Uterus (tissue), 4 donors: ENCODE measurements at places on chromosomes 13 and 19.

DNA sequence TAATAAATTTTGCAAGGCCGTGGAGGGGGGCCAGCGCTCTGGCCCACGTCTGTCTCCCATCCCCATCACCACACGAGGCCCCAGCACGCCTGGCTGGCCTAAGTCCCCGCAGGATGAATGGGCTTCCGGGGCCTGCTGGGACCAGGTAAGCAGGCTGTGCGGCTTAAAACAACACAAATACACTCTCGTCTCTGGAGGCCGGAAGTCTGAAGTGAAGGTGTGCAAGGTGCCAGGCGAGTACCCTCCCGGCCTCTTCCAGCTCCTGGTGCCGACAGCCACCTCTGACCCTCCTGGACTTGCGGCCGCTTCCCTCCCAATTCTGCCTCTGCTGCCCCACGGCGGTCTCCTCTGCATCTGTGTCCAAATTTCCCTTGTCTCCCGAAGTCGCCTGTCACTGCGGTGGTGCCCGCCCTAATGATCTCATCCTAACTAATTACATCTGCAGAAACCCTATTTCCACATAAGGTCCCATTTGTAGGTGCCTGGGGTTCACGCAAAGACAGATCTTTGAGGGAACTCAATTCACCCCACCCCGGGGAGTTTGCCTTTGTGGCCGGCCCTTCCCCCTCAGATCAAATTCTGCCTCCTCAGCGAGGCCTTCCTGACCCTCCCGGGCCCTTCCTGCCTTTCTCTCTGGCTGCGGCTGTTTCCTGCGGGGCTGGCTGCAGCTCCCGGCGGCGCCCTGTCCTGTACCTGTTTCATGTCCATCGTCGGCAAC is 8.1 kb upstream of the PTBP1 start:
- no peak for DNase-seq

DNA sequence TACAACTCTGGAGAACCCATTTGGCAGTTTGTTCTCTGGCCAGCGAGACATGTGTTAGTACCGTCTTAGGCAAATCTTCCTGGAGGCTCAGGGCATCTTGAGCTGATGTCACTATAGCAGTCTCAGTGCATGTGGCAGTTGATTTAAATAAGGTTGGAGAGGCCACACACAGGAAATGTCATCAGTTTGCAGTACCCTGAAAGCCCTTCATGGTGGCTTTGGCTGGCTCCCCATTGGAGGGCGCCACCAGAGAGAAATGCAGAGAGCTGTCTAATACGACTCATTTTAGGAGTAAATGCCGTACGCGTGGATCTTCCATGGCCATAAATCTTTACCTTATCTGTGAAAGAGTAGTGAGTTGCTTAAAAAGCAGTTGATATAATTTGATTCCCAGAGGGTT is 163.1 kb downstream of the STK24 start:
- no peak for DNase-seq

- DNase-seq, result no peak
These were observed 91.1 kb downstream of the RAB20 start for GRCh38 chr13:110470272-110471009.

DNA sequence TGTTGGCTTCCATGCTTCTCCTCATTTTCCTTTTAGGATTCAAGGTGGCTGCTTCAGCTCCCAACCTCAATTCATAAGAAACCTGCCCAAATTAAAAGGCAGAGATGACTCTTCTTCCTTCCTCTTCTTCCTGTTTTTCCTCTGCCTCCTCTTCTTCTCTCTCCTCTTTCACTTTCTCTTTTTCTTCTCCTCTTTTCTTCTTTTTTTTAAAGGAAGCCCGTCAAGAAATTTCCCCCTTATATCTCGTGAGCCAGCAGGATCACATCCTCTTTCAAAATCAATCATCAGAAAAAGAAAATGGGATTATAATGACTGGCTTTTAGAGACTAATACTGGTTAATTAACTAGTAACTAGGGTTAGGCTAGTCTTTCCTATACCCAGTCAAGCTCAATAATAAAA is 220.3 kb downstream of the NBEA start:
- DNase-seq, result no peak

DNA sequence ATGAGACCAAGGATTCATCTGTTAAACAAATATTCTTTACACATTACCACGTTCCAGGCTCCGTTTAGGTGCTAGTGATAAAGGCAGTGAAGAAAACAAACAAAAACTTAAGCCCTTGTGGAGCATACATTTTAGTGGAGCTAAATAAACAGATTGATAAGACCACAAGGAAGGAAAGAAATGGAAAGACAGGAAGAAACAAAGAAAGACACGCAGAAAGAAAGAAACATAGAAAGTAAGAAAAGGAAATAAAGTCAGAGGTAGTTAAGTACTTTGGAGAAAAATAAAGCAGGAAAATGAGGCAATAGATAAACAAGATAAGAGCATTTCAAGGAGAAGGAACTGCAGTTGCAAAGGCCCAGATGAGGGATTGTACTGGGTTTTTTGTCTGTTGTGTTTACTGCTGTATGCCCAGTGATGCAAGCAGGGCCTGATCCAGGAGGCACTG is 998 bp downstream of the NFKBIB start:
- no peak for DNase-seq

DNA sequence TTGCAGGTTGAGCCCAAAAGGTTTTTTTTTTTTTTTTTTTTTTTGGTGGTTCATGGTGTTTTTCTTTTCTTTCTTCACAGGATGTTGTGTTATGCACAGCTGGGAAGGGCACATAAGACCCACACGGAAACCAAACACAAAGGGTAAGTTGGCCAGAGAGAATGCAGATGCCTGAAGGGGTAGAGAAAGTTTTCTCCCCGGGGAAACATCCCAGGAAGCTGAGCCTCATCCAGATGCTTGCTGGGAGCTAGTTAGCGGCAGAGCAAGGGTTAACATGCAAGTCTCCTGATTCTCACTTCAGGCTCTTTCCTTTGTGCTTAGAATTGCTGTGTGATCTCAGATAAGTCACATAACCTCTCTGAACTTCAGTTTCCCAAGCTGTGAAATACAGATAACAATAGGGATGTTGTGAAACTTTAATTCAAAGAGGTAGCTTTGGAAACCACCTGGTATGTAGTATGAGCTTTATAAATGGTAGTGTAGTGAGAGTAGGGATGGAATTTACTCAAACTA is 3.1 kb downstream of the ADGRE1 start:
- DNase-seq, result no peak

DNA sequence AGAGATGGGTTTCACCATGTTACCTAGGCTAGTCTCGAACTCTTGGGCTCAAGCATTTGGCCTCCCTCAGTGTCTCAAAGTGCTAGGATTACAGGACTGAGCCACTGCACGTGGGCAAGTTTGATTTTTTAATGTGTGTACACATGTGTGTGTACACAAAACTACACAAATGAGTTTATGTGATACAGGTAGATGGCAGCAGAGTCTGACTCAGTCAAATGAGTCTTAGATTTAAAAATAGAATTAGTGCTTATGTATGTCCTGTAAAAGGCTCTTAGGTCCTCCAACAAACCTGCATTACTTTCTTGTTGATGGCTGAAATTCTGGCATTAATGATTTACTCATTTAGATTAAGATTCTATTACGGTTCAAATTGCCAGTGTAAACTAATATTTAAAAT is 293.7 kb downstream of the PCDH17 start:
- no peak for DNase-seq

GRCh38 chr19:45670670-45671453 is 2.8 kb downstream of the GIPR start:
- peak; percentile 33 for DNase-seq

GRCh38 chr13:31476266-31476665 is 263.1 kb upstream of the RXFP2 start:
- peak; percentile 16 for DNase-seq

DNA sequence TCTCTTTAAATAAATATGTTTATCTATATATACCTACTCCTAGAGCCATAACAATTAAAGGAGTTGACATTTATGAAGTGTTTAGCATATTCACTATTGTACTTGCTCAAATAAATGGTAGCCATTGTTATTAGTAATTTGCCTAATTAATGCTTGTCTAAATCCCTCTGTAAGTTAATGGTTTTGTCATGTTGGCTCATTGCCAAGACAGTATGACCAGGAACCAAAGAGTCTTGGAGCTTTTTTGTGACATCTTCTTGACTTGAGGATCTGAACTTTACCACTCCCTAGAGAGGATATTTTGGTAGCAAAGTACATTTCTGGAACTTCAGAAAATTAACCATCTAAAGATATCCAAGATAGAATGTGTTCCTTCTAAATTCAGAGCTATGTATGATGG is 15.5 kb downstream of the FRY start:
- DNase-seq, result no peak

- no peak for DNase-seq
These were observed 7.8 kb downstream of the CEACAM4 start for GRCh38 chr19:41619018-41619556.

DNA sequence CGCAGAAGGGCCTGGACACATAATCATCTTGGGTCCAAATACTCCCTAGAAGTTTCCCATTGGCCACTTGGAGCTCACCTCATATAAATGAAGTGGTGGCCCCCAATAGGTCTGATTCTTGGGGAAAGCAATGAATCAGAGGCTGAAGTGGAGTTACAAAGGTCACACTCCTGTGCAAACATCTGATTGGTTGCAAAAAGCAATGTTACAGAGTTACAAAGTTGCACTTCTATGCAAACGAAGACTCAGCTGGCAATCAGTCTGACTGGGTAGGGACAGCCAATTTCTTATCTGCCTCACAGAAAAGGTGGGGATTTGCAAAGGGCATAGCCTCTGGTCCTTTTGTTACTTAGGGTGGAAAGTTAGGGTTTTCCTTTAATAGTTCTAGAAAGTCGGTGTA is 1.8 kb upstream of the GPR180 start:
- DNase-seq, result no peak

DNA sequence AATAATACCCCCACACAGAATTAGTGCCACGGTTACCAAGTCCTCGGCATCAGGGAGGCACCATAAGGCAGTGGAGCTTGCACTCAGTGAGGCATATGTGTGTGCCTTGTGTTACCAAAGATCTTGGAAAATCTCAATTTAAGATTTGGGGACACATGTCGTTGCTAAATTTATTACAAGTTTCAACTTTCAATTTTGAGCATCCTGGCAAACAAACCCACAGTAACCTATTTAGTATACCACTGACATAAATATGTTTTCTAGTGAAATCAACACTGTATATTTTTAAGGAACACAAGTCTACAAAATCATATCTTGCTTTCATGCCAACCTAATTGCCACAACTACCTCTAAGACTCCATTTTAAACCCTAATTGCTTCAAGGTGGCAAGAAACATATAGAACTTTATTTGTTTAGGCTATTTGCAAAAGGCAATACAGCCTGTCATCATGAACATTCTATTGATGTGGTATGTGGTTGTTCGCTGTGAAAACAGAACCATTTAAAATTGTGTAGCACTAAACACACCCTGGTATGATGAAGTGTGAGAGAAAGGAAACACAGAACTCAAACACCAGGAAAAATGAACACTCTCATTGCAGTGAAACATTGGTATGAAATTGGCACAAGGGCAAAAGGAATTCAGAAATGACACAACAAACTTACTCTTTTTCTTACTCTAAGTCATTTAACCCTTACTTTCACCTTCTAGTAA is 531.1 kb downstream of the IRS2 start:
- DNase-seq, result no peak

DNA sequence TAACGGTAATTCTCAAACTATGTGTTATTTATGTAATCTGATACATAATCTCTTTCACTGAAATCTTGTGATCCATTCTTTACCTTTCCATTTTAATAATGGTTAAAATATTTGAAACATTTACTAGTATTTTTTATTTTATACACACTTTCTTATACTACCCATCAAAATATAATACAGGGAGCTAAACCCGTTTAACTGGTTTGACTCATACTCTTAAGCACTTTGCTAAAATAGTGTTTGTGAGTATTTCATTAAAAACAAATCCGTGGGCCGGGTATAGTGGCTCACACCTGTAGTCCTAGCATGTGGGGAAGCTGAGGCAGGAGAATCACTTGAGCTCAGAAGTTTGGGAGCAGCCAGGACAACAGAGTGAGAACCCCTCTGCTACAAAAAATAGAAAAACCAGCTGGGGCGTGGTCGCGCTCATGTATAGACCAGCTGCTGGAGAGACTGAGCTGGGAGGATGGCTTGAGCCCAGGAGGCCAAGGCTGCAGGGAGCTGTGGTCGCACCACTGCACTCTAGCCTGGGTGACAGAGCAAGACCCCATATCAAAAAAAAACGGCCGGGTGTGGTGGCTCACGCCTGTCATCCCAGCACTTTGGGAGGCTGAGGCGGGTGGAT is 43.8 kb upstream of the DCUN1D2 start:
- no peak for DNase-seq
